ENCODE measurements at places on chromosomes 5 and 9.

- DNase-seq, result no peak
Observed at GRCh38 chr5:76379316-76379715, 23.8 kb upstream of the IQGAP2 start.

GRCh38 chr9:116795821-116796220 lies 108.7 kb downstream of the TRIM32 start:
- DNase-seq, result no peak

DNA sequence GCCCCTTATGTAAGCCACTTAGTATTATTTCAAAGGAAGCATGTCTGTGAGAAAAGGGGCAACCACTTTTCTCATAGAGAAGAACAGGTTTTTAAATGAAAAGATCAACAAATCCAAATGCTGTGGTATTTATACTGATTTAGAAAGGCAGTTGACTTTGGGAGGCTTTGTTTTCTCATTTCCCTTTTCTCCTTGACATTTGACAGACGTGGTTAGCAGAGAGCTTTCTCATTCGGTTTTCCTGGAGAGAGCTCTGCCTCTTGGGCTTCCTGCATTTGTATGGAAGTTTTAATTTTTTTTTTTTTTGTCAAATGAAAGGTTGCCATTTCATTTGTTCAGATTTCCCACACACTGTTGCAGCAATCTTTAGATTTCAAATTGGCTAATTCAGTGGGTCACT lies 62.5 kb downstream of the EXOSC2 start:
- DNase-seq, result no peak

DNA sequence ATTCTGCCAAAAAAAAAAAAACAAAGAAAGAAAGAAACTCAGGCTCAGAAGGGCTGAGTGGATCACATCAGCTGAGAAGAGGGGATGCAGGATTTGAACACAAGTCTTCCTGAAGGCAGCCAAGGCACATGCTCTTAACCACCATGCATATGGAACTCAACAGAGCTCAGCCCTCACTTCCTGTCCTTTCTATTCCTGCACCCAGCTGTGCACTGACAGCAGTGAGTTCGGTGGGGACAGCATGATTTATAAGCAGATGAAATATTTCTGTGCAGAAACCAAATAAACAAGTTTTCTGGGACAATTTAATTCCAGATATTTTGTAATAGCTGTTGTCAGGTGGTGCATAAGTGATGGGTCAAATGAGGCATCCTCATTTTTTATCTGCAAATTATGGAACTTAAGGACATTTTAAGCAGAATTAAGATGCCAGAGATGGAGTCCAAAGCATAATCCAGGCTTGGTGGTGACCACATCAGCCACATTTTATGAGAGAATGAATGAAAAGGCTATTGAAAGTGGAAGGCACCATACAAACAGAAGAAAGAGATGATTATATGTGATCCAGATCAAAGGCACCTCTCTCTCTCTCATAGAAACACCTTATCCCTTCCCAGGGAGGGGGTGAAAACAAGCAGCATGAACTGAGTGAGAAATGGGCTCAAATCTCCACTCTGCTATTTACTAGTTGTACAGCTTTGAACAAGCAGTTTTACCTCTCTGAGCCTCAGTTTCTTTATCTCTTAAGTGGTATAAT lies 303.6 kb upstream of the MSX2 start:
- DNase-seq, result no peak

GRCh38 chr5:55991768-55992486 lies 2.8 kb downstream of the IL6ST start:
- no peak for DNase-seq

DNA sequence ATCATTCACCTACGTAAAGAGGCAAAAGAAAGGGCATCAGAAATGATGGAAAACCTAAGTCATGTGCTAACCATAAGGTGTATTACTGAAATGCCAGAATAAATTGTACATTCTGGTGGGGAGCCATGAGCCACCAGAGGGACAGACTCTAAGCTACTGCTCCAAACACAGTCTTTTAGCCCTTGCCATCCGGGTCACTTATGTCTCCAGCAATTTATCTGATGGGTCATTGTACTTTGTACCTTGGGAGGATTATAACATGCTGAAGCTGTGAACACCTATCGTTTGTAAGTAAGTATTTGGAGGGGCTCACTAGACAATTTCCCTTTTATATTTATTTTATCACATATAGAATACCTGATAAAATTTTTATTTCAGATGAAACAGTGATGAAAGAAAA lies 495.1 kb downstream of the KIF4B start:
- no peak for DNase-seq

- no peak for DNase-seq
Observed at GRCh38 chr5:14869668-14870164, 1.9 kb downstream of the ANKH start.

- DNase-seq, result no peak
Observed at GRCh38 chr5:102922111-102922720, 167.1 kb downstream of the PAM start.

DNA sequence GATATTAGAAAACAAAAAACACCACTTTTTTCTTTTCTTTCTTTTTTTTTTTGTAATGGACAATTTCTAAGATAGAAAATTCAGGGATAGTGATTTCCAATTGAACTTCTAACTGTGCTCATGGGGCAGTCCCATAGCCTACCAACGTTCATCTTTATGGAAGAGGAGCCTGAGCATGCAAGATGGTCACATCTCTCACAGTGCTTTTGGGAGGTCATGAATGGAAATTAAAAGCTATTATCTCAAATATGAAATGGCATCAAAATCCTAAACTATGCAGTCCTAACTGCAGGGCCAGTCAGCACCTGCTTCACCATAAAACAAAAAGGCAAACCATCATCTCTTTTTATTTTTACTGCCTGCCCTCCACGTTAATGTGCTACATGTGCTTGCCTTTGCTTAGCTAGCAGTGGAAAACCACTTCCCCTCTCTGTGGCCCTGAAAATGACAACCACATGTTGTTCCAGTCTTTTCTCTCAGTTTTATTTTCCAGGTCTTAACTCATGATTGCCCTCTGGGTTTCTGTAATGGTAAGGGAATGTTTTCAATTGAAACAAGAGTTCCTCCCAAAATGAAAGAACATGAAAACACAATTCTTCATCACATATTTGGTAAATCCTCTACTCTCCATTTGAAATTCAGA lies 16.7 kb downstream of the IFNB1 start:
- no peak for DNase-seq

- no peak for DNase-seq
Observed at GRCh38 chr5:79021753-79022152, 36.6 kb upstream of the ARSB start.

DNA sequence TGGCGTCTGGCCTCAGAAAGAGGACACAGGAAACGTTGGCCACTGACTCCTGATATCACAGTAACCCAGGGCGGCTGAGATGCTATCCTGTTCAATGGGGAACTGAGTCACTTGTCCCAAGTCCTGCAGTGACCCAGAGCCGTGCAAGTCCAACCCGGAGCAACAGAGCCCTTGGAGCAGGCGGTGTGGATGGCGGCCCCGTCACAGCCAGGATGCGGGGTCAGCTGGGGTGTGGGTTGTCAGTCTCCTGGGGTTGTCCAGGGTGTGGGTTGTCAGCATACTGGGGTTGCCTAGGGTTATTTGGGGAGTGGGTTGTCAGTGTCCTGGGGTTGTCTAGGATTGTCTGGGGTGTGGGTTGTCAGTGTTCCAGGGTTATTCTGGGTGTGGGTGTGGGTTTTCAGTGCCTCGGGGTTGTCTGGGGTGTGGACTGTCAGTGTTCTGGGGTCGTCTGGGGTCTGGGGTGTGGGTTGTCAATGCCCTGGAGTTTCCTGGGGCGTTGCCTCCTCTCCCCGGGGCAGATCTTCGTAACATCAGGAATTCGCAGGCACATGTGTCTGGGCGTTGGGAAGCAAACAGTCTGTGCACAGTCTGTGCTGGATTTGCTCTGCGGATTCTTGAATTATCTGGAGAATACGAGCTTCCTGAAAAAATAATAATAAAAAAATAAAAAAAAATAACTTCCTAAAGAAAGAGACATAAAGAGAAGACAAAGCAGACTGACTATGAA lies 257.5 kb downstream of the PARP8 start:
- no peak for DNase-seq

GRCh38 chr5:137752905-137753690 lies 1.1 kb downstream of the HNRNPA0 start:
- no peak for DNase-seq

GRCh38 chr9:94945197-94946144 lies 219.0 kb downstream of the AOPEP start:
- no peak for DNase-seq

DNA sequence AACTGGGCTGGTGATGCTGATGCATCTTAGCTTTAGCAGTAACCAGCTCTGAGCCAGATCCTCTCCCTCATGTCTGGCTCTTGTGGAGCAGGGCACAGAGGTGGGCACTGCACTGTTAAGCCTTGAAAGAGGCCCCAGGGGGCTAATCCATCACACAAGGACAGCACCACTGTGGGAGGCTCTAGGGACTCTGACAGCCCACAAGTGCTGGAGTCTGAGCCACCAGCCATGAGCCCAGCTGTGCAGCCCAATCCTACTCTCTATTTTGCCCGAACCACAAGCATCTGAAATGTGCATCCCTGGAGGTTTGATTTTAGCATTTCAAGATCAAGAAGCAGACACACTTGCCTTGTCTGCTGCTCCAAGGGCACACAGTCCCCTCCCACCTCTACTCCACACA lies 407.1 kb upstream of the TRPC7 start:
- DNase-seq, result no peak

DNA sequence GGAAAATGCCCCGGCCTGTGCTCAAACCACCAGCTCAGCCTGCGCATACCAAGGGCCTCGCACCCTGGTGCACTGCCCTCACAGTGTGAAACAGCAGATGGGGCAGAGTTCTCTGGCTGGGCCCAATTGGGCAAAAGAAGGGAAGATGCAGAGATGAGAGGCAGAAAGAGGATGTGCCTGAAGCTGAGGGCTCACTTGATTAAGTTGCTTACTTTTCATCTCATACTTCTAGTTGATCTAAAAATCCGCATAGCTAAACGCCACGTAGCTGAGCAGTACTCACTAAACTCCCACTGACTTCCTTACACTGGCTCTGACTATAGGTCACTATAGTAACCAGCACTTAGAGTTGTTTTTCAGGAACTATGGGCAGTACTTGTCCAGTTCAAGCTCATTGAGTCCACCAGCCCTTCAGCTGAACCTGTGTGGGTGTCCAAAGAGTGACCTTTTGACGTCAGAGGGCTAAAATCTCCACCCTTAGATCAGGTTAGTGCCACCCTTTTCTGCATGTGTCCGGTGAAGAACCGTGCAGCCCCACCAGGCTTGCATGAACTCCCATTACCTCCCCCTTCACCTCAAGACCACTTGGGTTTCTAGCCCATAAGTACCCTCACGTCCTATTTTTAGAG lies 215.2 kb downstream of the AUH start:
- DNase-seq, result no peak

DNA sequence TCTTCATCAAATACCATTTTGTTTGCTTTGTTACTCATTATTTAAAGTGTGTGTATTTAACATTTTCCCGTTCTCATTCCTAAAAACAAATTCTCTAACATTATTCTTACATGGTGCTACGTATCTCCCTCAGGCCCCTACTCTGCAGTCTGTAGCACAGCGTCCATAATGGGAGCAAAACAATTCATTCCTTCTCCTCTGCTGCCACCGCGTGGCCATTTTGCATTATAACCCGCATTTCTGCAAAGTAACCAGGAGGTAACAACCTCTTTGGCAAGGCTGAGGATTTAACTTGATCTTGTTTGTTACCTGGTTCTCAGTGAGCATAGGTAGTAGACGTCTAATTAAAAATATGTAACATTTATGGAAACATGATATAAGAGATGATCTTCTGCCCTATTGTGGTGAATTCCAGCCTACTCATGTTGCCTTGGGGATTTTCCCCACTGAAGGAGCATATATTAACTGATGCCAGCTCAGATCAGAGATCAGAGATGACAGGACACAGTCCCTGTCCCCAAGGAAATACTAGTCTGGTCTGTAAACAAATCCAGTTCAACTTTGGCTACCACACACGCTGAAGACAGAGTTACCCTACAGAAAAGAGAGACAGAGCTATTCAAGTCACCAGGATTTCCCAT lies 10.5 kb downstream of the OR1K1 start:
- DNase-seq, result peak; percentile 81

DNA sequence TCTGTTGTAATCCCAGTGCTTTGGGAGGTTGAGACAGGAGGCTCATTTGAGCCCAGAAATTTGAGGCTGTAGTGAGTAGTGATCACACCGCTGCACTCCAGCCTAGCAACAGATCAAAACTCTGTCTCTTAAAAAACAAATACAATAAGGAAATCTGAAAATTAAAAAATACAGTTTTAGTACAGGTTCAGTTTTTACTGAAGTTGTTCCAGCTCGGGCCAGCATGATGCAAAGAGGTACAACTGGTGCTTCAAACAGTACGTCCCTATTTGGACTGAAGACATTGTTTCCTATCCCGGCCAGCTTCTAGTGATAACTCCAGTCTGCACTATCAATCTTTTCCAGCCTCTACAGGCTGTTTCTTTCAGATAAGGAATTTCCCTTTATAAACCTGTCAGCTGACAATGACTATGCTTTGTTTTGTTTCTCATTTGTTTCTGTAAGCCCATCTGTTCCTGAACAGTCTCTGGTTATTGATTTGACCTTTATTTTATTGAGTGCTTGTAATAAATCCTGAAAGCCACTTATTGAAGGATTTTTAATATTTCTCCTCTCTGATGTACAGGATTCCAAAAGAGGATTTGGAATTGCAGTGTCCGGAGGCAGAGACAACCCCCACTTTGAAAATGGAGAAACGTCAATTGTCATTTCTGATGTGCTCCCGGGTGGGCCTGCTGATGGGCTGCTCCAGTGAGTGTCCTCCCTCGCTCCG lies 41.9 kb downstream of the TJP2 start:
- DNase-seq, result no peak

DNA sequence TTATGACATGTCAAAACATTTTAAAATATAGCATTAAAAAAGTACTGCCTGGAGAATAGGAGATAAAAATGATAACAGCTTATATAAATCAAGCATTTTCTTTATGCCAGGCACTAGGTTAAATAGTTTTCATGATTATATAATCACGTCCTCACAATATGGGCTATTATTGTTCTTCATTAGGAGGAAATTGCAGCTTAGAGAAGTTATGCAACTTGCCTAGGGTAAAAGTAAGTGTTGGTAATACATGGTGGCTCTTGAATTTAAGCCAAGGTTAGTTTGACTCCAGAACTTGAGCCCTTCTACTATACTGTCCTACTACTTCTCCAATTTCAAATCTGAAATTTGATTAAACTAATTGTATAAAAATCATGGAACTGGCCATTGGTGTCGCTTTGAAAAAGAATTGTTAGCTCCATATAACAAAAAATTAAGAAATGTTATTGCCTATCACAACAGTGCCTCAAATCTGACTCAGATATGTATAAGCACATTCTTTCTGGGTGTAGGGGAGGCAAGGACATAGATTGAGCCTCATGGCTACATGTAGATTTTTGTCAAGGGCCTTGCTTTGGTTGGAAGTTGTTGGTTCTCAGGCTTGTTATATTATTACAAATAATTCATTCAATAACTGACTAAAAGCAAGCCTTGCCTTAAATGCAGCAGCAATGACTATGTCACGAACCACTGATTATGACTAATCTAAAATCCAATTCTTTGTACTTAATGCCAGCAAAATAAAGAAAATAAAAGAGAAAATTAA lies 223.5 kb upstream of the DAB2 start:
- no peak for DNase-seq

GRCh38 chr9:90970608-90971007 lies 169.0 kb downstream of the SYK start:
- DNase-seq, result no peak

GRCh38 chr5:142938266-142938880 lies 168.2 kb downstream of the ARHGAP26 start:
- no peak for DNase-seq

- no peak for DNase-seq
Observed at GRCh38 chr9:98547606-98548005, 161.1 kb downstream of the GABBR2 start.
